Peyer's patch (tissue), 4 donors: ENCODE measurements at places on chromosomes 3 and 15. TPM values are rescaled to one million over a fixed set of nuclear protein-coding genes. Genes with fewer than 3 reads are reported as not detected.

GRCh38 chr3:82558081-82558480 is 796.6 kb upstream of the GBE1 start:
- H3K27ac ChIP-seq = no peak overlapping the region
- no peaks in the 10 kb centered on the region for H3K27me3 ChIP-seq
- no peak overlapping the region for H3K4me3 ChIP-seq

GRCh38 chr15:45395943-45396342 is 17.6 kb upstream of the GATM start:
- H3K4me3 ChIP-seq = peak overlapping the region; percentile 52
- no peaks in the 10 kb centered on the region for H3K36me3 ChIP-seq
- H3K27me3 ChIP-seq = no peaks in the 10 kb centered on the region
- DNase-seq = no peak
- peaks cover 3% of the 10 kb centered on the region for H3K4me1 ChIP-seq

DNA sequence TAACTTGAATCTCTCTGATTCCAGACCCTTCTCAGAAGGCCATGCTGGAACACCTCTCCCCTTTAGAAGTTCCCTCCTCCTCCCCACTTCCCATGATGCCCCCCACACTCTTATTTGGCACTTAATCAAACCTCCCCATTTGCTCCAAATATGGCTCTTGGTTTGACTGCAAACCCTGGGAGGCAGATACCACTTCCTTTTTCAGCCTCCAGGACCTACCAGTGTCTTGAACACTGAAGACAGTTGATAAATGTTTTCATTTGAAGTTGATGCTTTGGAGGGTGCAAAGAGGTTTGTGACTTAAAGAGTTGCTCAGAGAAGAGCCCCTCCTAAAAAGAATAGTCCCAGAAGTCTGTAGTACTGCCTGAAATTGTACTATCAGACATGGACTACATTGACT is 61.5 kb downstream of the SEMA5B start:
- DNase-seq = no peak
- H3K27ac ChIP-seq = no peak overlapping the region
- H3K27me3 ChIP-seq = no peaks in the 10 kb centered on the region

DNA sequence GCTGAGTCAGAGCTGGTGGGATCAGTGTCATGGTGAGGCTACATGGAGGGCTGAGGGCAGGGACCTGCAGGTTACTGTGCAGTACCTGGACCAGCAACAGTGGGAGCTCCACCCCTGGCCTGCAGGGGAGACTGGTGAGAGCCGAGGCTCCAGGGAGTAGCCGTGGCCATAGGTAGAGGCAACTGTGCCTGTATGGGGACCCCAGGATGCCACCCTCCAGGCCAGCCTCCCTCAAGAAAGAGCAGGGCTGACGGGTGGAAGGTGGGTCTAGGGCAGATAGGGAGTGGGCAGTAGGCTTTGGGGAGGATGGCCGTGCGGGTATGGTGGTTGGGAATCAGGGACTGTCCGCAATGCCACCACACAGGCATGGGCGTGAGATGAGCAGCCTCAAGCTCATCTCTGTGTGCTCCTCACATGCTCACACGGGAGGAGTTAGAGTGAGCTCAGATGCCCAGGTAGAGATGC is 35.5 kb downstream of the FBLN2 start:
- no peaks in the 10 kb centered on the region for H3K36me3 ChIP-seq
- no peaks in the 10 kb centered on the region for H3K4me1 ChIP-seq
- no peak overlapping the region for H3K4me3 ChIP-seq
- no peak overlapping the region for H3K27ac ChIP-seq
- no peak for DNase-seq

- no peak overlapping the region for H3K27ac ChIP-seq
- no peak for DNase-seq
- H3K36me3 ChIP-seq = no peaks in the 10 kb centered on the region
- no peaks in the 10 kb centered on the region for H3K27me3 ChIP-seq
- H3K4me1 ChIP-seq = no peaks in the 10 kb centered on the region
These were observed 216.1 kb downstream of the WNT5A start for GRCh38 chr3:55270976-55271375.

DNA sequence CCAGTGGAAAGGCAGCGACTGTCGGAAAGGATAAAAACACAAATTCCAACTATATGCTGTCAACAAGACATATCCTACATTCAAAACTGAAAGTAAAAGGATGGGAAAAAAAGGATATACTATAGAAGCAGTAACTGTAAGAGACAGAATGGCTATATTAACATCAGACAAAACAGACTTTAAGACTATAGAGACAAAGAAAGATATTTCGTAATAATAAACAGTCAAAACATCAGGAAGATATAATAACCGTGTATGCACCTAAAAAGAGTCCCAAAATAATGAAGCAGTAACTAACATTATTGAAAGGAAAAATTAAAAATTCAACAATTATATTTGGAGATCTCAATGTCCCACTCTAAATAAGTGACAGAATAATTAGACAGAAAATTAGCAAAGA is 48.2 kb downstream of the ZNF148 start:
- peaks cover 11% of the 10 kb centered on the region for H3K36me3 ChIP-seq
- H3K4me1 ChIP-seq = no peaks in the 10 kb centered on the region
- no peak overlapping the region for H3K27ac ChIP-seq
- H3K4me3 ChIP-seq = no peak overlapping the region
- no peak for DNase-seq

DNA sequence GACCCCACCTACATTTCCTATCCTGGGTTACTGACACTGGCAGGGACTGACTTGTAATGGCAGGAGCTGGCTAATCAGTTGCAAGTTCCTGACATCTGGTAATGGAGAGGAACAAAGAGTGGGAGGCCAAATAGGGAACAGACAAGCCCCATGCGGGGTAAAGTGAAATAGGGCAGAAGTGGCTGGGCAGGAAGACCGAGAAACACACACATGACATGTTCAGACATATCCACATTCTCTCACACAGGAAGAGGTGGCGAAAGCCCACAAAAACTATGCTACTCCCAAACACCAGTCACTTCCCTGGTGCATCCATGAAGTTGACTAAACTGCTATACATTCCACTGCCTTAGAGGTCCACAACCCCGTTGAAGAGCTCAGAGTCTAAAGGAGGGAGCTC is 394.1 kb upstream of the TBL1XR1 start:
- H3K27ac ChIP-seq = no peak overlapping the region
- no peak for DNase-seq
- H3K36me3 ChIP-seq = no peaks in the 10 kb centered on the region
- no peak overlapping the region for H3K4me3 ChIP-seq

DNA sequence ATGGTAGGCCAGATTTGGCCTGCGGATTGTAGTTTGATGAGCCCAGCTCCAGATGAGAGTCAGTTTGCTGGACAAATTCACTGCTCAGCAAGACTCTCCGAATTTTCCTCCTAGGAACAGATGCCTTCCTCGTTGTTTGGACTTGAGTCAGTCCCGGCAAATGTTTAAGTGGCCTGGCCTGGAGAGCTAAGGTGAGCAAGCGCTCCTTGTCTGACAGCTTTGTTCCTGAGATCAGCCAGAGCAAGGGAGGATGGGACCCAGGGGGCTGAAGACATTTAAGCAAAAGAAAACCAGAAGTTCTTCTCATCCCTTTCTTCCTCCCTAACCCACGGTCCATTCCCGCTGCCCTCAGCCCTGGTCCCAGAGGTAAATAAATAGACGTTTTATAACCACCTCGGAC is 40.3 kb downstream of the POLR2M start:
- peak overlapping the region; percentile 21 for H3K4me3 ChIP-seq
- no peaks in the 10 kb centered on the region for H3K36me3 ChIP-seq
- H3K27ac ChIP-seq = no peak overlapping the region
- no peaks in the 10 kb centered on the region for H3K4me1 ChIP-seq

GRCh38 chr15:36458411-36458810 is 121.0 kb upstream of the CDIN1 start:
- no peak for DNase-seq
- no peak overlapping the region for H3K27ac ChIP-seq
- no peaks in the 10 kb centered on the region for H3K36me3 ChIP-seq
- no peaks in the 10 kb centered on the region for H3K27me3 ChIP-seq
- no peaks in the 10 kb centered on the region for H3K4me1 ChIP-seq

GRCh38 chr3:126734106-126734723 is 30.2 kb downstream of the CHCHD6 start:
- no peaks in the 10 kb centered on the region for H3K36me3 ChIP-seq
- peak; percentile 17 for DNase-seq
- no peak overlapping the region for H3K27ac ChIP-seq

- DNase-seq = no peak
- no peaks in the 10 kb centered on the region for H3K27me3 ChIP-seq
- no peak overlapping the region for H3K4me3 ChIP-seq
- H3K27ac ChIP-seq = no peak overlapping the region
- no peaks in the 10 kb centered on the region for H3K4me1 ChIP-seq
These were observed 200.5 kb downstream of the THRB start for GRCh38 chr3:24294150-24294549.

GRCh38 chr3:23221136-23221535 is 18.0 kb downstream of the UBE2E2 start:
- H3K4me1 ChIP-seq = peaks cover 4% of the 10 kb centered on the region
- H3K36me3 ChIP-seq = no peaks in the 10 kb centered on the region
- no peak overlapping the region for H3K4me3 ChIP-seq
- H3K27me3 ChIP-seq = no peaks in the 10 kb centered on the region
- no peak for DNase-seq

GRCh38 chr3:155323063-155323666 is 29.7 kb upstream of the STRIT1 start:
- H3K27ac ChIP-seq = no peak overlapping the region
- peak; percentile 54 for DNase-seq
- no peaks in the 10 kb centered on the region for H3K27me3 ChIP-seq
- H3K36me3 ChIP-seq = no peaks in the 10 kb centered on the region
- H3K4me3 ChIP-seq = no peak overlapping the region

- H3K36me3 ChIP-seq = no peaks in the 10 kb centered on the region
- H3K4me3 ChIP-seq = no peak overlapping the region
- DNase-seq = no peak
- H3K27ac ChIP-seq = no peak overlapping the region
- no peaks in the 10 kb centered on the region for H3K4me1 ChIP-seq
- no peaks in the 10 kb centered on the region for H3K27me3 ChIP-seq
These were observed 161.1 kb upstream of the ATP10A start for GRCh38 chr15:26024241-26024640.

DNA sequence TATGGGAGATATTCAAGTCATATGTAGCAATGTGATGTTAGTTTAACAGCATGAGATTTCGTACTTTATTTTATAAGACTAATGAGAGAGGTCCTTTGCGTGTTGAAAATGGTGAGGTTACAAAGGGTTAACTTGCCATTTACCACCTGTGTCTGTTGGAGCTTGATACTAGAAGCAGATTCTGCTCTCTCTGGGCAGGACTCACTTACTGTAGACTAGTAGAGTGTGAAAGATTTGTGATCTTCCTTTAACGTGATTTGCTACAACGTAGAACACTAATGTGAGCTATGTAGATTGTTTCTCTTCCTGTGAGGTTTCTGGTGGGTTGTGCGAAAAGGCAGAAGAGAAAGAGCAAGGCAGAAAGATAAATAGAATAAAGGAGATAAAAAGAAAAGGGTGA is 1.1 kb downstream of the TP63 start:
- no peaks in the 10 kb centered on the region for H3K4me1 ChIP-seq
- no peak for DNase-seq
- no peaks in the 10 kb centered on the region for H3K36me3 ChIP-seq
- H3K27ac ChIP-seq = no peak overlapping the region
- H3K4me3 ChIP-seq = no peak overlapping the region
- no peaks in the 10 kb centered on the region for H3K27me3 ChIP-seq

DNA sequence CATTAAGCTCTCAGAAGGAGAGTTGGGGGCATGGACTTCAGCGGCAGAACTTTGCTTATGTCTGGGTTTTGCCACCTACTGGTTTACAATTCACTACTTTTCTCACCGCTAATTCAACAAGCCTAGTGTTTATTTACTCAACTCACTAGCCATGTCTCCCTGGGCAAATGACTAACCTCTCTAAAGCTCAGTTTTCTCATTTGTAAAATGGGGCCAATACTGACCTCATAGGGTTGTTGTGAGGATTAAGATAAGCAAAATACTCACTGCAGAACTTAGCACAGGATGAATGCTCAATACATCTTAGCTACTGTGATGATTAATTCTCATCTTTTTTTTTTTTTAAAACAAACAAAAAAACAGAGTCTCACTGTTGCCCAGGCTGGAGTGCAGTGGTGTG is 106.3 kb downstream of the CADPS start:
- H3K4me3 ChIP-seq = no peak overlapping the region
- no peak for DNase-seq
- H3K27ac ChIP-seq = no peak overlapping the region
- H3K4me1 ChIP-seq = no peaks in the 10 kb centered on the region

DNA sequence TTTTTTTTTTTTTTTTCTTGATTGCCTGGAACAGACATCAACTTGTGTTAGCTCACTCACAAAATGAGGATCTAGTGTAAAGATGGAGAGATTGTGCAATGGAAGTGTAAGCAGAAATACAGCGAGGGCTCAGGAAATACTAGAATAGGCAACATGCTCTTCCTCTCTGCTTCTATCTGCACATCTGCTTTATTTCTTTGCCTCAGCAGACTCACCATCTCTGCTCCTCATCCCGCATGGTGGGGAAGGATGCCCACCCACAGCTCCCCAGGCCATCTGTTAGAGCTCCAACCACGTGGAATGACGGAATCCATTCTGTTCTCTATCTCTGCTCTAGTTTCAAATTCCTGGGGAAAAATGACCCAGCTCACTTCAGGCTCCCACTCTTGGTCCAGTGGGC is 128.0 kb upstream of the ADAMTS9 start:
- H3K27ac ChIP-seq = no peak overlapping the region
- DNase-seq = no peak
- no peaks in the 10 kb centered on the region for H3K4me1 ChIP-seq
- no peak overlapping the region for H3K4me3 ChIP-seq

The ROPN1 gene
- not detected for total RNA-seq

The KNG1 gene
- not detected for total RNA-seq

The SCAMP2 gene
- 138 TPM for total RNA-seq

The MORC1 gene
- total RNA-seq = 0.54 TPM

The IQCF5 gene
- not detected for total RNA-seq

The CHST13 gene
- total RNA-seq = not detected

The MINDY4B gene
- not detected for total RNA-seq

The HIGD2B gene
- not detected for total RNA-seq
